ENCODE measurements at places on chromosomes 1 and 21.

GRCh38 chr21:26946744-26947446, 20.0 kb downstream of the ADAMTS5 start:
- no peak for DNase-seq

DNA sequence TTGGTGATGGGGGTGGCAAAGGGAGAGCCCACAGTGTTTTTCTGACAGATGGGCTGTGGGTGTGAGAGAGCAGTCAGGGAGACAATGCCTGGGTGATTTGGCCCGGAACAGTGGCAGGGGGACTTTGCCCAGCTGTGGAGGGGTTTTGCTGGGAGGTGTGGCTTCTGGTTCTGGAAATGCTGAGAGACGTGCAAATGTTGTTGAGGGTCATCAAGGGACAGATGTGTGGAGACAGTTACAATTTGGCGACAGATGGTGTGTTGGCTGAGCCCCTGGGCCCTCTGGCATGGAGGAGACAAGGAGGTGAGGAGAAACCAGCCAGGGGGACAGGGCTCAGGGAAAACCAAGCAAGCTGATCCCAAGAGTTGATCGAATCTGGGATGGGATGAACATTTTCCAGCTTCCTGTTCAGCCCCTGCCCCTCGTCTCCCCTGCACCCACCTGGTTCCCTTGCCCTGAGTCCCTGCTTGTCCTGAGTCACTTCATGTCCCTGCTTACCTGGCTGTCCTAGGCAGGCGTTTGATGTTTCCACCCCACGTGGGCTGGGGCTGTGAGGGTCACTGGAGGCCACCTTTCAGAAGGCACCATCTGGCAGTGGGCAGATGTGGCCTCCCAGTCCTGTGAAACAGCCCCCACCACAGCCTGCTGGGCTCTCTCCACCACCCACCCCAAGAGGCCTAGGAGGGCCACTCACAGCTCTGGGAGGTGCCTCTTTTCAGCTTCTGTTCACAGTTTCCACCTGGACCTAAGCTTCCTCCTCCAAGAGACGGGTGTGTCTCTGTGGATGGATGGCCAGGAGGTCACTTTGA, 15.8 kb upstream of the ZNF678 start:
- no peak for DNase-seq

DNA sequence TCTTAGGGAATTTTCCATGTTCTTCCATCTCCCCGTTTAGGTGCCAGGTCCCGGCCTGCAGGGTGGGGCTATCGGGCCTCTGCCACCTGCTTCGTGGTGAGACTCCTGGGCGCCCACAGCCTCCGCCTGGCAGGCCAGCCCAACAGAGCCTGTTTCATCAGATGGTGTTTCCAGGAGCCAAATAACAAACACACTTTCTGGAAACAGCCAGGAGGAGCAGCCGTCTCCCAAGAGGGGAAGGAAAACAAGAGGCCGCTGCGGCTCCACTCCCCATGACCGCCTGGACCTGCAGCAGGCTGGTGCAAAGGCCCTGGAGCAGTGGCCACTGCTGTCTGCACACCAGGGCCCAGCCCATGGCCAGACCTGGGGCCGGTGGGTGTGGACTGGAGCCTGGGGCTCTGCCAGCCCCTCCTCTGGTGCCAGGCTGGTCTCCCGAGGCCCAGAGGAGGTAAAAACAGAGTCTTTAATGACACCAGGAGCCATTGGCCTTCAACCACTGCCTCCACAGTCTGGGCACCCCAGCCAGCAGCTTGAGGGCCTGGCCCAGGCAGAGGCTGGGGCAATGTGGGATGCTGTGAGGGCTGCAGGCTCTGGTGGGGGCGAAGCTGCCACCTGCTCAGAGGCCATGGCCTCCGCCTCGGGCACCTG, 55.0 kb downstream of the SLX9 start:
- DNase-seq: no peak

GRCh38 chr21:17682924-17683323, 70.2 kb upstream of the BTG3 start:
- DNase-seq: no peak

DNA sequence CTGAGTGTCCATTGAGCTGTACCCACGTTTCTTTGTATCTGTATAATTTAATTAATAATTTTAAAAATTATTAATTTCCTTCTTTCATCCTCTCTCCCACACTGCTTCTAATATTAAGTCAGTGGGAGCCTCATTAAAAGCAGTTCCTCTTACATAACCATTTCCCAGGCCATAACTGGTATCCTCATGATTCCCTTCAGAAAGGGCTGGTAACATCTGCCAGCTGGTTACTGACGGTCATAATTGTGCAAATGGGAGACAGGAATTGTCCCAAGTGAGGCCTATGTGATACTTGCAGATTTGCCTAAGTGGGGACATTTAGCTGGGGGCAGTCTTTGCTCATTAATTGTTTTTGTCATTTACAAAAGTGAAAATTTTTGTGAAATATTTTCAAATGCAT, 69.0 kb upstream of the SPAG17 start:
- no peak for DNase-seq
